ENCODE measurements at places on chromosomes 13 and 19. TPM values are rescaled to one million over a fixed set of nuclear protein-coding genes. Genes with fewer than 3 reads are reported as not detected.

The ZNF431 gene
- 33.6 TPM for total RNA-seq

The CLEC4G gene
- total RNA-seq = not detected

The ZNF234 gene
- 9.0 TPM for total RNA-seq

- no peak for DNase-seq
Measured at GRCh38 chr19:39074942-39075341, 9.2 kb upstream of the ACP7 start.

The TMEM59L gene
- not detected for total RNA-seq

The SPART gene
- 38.9 TPM for total RNA-seq

- DNase-seq = no peak
Measured at GRCh38 chr19:45098521-45099466, 5.8 kb downstream of the PPP1R37 start.

GRCh38 chr19:43524922-43525835, 1.8 kb downstream of the ETHE1 start:
- no peak for DNase-seq

DNA sequence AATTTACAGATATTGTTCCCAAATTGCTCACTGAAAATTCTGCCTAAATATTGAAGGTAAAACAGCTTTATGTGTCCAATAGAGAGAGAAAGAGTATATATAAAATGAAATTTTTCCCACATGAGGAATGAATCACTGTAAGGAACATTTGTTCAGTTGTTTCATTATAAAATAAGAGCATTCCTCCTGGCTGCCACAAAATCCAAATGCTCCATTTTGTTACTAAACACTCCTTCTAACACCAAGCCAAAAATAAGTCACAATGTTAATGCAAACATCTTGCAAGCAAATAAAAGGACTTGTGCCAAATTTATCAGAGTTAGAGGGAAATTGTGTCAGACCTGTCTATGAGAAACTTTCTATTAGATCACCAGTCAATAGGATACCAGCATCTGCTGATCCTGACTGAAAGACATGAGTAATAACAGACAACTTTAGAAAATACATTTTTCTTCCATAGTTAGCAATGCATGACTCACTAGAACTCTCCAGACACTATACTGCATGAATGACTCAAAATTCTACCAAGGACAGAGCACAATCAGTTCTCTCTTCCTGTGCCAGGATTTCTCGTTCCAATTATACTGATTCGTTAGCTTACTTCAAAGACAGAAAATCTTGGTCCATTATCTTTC, 83.5 kb upstream of the FNDC3A start:
- DNase-seq = no peak

DNA sequence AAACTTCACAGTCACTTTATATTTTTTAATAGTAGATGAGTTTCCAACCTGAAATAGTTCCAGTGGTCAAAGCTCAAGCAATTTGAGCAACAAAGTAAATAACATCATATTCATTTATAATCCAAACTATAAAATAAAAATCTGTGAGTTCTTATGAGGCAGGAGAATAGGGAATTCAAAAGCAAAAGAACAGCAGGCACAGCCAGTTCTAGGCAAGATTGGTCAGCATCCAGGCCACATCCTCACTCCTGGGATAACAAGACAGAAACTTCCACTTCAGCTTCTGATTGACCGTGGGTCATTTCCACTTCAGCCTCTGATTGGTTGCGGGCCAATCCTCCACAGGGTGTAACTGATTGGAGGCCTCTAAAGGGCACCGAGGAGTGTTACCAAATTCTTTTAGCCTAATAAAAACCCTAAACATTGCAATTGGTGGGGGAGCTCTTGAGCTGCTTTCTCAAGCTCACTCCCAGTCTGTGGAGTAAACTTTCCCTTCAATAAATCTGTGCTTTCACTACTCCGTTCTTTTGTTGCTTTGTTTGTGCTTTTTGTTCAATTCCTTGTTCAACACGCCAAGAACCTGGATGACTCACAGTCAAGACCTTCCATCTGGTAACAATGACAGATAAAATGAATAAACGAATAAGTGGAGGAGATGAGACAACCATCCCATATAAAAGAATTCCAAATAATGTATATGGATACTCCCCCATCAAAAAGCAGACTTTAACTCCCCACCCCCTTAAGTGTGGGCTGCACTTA, 42.6 kb upstream of the AMER2 start:
- no peak for DNase-seq

The GSX1 gene
- total RNA-seq = not detected
